ENCODE measurements at places on chromosomes 1 and 21.
A peak's percentile ranks its signal among the peaks of the same experiment; 100 is the strongest.

DNA sequence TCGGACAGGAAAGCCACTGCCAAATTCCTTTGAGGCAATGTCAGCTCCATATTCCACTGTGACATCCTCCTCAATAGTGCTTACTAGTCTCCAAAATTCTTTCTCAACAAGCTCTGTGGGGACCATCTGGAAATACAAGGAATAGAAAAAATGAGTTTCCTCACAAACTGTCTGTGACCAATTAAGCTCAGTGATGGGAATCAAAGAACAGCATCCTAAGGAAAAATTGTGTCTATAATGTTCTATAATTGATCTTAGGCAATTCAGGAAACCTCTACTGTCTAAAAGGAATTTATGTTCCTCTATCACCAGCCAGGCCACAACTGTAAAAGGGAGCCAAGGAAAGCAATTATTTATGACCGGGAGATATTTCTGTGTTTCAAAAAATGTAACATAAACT is 46.1 kb upstream of the SYT2 start:
- DNase-seq: no peak

GRCh38 chr1:12565966-12566352 is 52.1 kb downstream of the DHRS3 start:
- no peak for DNase-seq

GRCh38 chr1:174005032-174005431 is 17.1 kb downstream of the RC3H1 start:
- peak; percentile 73 for DNase-seq

DNA sequence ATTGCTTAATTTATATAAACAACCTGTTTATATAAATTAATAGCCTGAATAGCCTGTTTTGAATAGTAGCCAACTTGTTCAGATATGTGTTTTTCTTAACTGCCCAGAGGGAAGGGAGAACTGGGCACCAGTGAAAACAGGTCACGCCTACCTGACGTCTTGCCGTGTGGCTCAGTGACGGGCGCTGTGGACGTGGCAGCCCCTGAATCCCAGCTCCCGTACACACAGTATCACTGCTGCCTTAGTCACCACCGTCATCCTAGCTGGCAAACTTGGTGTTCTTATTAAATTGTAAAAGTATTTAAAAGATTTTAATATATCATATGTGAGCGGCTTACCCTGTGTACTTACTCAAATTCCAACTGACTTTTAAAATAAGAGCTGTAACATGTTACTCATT is 35.4 kb upstream of the TRAPPC10 start:
- no peak for DNase-seq

DNA sequence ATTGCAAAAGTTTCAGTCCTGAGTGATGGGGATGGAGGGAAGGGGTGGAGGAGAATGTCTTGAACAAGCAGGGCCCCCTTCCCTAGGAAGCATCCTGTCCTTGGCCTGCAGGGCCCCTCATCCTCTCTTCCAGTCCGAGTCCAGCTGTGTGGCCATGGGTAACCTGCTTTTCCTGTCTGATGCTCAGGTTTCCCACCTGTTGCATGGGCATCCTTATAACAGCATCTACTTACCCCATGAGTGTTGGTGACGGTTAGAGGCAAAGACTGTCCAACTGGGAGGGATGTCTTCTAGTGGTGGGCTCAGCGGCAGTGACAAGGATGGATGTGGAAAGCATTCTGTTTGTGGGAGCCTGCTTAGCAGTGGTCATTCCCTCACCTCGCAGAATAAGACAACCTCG is 1.9 kb downstream of the UBL4B start:
- no peak for DNase-seq

DNA sequence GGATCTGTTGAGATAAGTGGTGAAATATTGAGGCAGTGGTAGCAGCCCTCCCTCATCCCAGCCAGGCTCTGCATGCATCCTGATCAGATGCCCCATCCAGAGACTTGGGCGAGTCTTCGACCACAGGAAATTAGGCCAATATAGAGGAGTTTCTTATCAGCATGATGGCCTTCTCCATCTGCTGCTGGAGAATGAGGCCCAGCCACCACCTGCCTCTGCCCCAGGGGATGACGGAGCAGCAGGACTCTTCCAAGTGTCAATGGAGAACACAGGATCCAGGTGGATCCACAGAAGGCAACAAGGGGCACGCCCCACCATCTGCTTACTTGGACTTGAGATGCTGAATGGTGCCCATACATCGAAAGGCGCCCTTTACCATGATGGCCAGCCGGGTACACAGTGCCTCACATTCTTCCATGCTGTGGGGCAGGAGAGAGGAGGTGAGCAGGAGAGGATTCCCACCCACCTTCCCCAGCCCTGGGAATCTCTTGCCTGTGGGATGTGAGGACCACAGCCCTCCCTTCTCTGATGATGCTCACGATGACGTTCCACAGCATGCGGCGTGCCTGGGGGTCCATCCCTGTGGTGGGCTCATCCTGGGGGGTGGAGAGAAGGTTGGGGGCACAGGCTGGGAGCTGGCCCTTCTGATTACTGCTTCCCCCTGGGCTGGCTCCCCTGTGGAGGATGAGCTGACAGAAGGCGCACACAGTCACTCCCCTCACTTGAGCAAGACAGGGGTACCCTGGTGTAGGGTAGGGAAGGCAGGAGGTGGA is 91.5 kb upstream of the GCLM start:
- no peak for DNase-seq

DNA sequence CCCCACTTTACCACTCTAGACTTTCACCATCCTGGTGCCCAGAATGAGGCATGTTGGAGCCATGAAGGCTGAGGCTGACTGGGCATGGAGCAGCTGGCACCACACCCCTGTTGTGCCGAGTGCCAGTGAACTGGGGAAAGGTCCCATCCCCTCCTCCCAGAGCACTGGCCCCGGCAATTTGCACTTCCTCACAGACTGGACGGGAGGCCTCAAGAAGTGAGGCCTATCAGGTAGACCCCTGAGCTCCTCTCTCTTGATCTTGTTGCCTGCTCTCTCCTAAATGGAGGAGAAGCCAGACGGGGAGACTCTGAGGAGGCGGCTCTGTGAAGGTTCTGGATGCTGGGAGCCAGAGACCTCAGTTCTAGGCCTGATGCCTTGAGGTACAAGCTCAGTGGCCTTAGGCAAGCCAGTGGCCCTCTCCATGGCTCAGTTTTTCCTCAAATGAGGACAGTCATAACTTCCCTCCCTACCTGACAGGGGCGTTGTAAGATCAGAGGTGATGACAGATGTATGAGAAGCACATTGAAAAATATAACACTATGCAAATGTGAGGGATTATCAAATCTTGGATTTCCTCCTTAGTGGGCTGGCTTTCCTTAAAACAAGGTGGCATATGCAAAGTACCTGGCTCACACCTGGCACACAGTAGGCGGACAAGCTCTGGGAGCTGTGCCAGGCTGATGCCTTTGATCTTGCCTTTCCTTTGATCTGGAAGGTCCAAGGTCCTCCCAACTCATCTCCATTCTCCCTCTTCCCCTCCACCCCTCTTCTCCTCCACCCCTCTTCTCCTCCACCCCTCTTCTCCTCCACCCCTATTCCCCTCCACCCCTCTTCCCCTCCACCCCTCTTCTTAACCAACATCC is 6.7 kb downstream of the GRHL3 start:
- DNase-seq: no peak

- no peak for DNase-seq
These were observed 8.1 kb upstream of the TMCO2 start for GRCh38 chr1:40239626-40240025.

DNA sequence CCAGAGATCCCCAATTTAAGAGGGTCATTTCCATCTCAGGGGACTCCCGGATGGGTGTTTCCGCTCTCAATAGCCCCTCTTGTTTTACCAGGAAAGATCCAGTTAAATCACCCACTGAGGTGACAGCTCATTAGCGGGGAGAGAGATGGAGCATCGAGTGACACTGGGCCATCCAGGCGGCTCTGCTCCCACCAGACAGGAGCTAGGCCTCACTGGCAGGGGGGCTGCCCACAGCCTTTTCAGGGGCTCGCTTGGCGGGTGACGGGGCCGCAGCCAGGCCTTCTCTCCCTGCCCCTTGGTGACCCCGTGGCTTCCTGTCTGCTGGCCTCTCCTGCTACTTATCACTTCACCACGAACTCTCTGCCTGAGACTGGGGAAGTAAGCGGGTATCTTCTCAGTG is 26.7 kb upstream of the SPSB1 start:
- DNase-seq: no peak

DNA sequence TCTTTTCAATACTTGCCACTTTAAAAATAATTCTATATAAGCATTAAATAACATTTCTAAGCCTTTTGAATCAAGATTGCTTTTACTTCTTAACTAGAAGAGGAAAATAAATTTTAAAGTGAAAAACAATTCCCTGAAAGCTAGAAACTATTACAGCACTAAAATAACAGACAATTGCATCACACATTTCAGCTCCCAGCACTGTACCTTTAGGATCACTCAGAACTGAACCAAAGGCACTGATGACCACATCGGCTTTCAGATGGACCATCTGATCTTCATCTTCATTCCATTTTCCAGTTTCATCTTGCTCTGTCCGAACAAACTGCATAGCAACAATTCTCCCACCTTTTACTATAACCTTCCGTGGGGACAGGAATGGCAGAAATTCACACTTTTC is 347.3 kb downstream of the DPYD start:
- DNase-seq: peak; percentile 47

All from fibroblast of the aortic adventitia (primary cell).